Panc1 (cell line): ENCODE measurements at places on chromosomes 16 and 17.

DNA sequence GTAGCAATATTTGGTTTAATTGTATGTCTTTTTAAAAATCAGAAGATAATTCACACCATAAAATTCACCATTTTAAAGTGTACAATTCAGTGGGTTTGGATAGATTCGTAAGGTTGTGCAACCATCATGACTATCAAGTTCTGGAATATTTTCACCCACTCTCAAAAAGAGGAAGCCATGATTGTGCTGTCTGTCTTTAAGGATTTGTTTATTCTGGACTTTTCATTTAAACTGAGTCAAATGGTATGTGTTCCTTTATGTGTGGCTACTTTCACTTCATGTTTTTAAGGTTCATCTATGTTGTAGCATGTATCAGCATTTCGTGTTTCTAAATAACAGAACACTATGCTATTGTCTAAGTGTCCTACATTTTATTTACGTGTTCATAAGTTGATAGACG lies 68.1 kb upstream of the CPHXL start:
- no peaks in the 10 kb centered on the region for H3K27me3 ChIP-seq
- DNase-seq = no peak
- H3K36me3 ChIP-seq = no peaks in the 10 kb centered on the region

DNA sequence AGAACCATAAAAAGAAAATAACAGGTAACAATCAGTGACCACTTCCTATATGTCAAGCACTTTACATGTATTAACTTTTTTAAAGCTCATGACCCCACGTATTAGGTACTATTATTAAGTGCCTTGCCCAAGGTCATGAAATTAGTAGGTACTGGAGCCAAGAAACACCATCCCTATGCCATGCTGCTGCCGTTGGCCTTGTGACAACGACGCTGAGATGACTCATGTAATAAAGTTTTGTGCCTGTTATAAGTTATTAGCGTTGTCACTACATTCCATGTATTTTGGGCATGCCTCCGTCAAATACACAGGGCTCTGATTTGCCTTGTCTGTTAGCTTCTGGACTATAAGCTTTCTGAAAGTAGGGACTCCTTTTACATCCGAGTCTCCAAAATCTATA lies 1.4 kb downstream of the BBS2 start:
- H3K36me3 ChIP-seq = no peaks in the 10 kb centered on the region; the same call in 1 of the 2 replicates
- H3K4me1 ChIP-seq = peaks cover 33% of the 10 kb centered on the region
- DNase-seq = peak; percentile 18
- H3K4me3 ChIP-seq = no peak overlapping the region
- H3K27me3 ChIP-seq = no peaks in the 10 kb centered on the region

- no peaks in the 10 kb centered on the region for H3K27me3 ChIP-seq
- DNase-seq = no peak
- no peak overlapping the region for H3K4me3 ChIP-seq
- H3K4me1 ChIP-seq = no peaks in the 10 kb centered on the region
- no peak overlapping the region for H3K27ac ChIP-seq
Measured at GRCh38 chr16:52312716-52313115, 234.2 kb downstream of the TOX3 start.

- H3K36me3 ChIP-seq = no peaks in the 10 kb centered on the region; the same call in 1 of the 2 replicates
- peaks cover 34% of the 10 kb centered on the region for H3K4me1 ChIP-seq
- DNase-seq = no peak
- H3K27me3 ChIP-seq = no peaks in the 10 kb centered on the region
- H3K27ac ChIP-seq = no peak overlapping the region
- no peak overlapping the region for H3K4me3 ChIP-seq
Measured at GRCh38 chr17:41968676-41969075, 2.1 kb downstream of the CNP start.

GRCh38 chr17:63840591-63841349 lies 1.7 kb downstream of the SMARCD2 start:
- peak overlapping the region; percentile 78 for H3K4me3 ChIP-seq
- H3K27ac ChIP-seq = peak overlapping the region; percentile 72
- no peak for DNase-seq
- no peaks in the 10 kb centered on the region for H3K27me3 ChIP-seq
- H3K36me3 ChIP-seq = peaks cover 6% of the 10 kb centered on the region; the same call in 1 of the 2 replicates
- H3K4me1 ChIP-seq = peaks cover 31% of the 10 kb centered on the region

GRCh38 chr16:4900750-4901149 lies 36.2 kb downstream of the PPL start:
- H3K4me1 ChIP-seq = no peaks in the 10 kb centered on the region
- no peak overlapping the region for H3K27ac ChIP-seq
- H3K36me3 ChIP-seq = peaks cover 2% of the 10 kb centered on the region; the same call in 1 of the 2 replicates
- no peak for DNase-seq

- H3K4me1 ChIP-seq = peaks cover 5% of the 10 kb centered on the region; the same call in 1 of the 2 replicates
- H3K4me3 ChIP-seq = no peak overlapping the region
- H3K36me3 ChIP-seq = no peaks in the 10 kb centered on the region
- DNase-seq = no peak
Measured at GRCh38 chr17:65723431-65724151, 162.1 kb upstream of the AXIN2 start.

GRCh38 chr16:27289669-27290068 lies 21.1 kb upstream of the NSMCE1 start:
- no peak overlapping the region for H3K4me3 ChIP-seq
- no peak overlapping the region for H3K27ac ChIP-seq
- DNase-seq = no peak
- H3K4me1 ChIP-seq = no peaks in the 10 kb centered on the region
- no peaks in the 10 kb centered on the region for H3K27me3 ChIP-seq

DNA sequence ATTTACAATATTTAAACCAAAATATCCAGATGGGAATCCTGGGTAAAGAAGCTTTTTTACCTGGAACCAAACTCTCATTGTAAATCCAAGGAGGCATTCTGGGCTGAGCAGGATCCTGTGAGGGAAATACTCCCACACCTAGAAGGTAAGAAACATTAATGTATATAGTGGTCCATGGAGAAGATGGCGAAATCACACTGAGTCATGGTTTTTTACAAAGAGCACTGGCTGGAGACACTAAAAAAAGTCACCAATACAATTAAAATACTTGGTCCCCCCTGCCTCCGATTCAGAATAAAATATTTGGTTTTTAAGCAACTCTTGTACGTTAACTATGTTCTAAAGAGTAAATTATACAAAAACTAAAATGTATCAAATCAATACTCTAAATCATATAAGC lies 32.9 kb downstream of the SYNRG start:
- DNase-seq = no peak
- no peaks in the 10 kb centered on the region for H3K36me3 ChIP-seq
- H3K27ac ChIP-seq = no peak overlapping the region
- H3K27me3 ChIP-seq = no peaks in the 10 kb centered on the region
- H3K4me1 ChIP-seq = no peaks in the 10 kb centered on the region
- no peak overlapping the region for H3K4me3 ChIP-seq

- no peaks in the 10 kb centered on the region for H3K27me3 ChIP-seq
Measured at GRCh38 chr17:35051183-35051578, 12.3 kb downstream of the RFFL start.

DNA sequence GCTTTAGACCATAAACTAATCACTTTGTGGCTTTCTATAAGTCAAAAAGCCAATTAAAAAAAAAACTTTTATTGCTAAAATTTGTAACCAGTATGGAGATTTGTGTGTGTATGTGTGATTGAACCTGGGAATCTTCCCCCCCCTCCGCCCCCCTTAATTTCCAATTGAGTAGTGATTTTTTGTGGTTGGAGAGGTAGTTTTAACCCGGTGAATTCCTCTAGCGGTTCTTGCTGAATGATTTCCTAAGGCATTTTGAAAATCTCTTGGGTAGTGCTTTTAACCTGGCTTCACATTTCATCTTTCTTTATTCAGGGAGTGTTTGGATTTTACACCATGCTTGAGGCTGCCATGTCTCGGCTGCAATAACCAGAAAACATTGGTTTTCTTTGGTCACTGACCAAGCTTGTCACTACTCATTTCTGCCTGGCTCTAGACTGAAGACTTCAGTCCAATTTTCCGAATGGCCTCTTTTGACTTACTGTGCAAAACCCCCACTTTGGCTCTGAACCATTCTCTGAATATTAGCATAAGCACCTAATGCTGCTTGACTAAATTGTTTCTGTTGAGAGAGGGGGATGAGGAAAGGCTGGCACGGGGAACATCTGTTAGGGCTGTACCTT lies 35.6 kb downstream of the PRKCA start:
- no peaks in the 10 kb centered on the region for H3K27me3 ChIP-seq
- H3K4me3 ChIP-seq = no peak overlapping the region
- H3K36me3 ChIP-seq = no peaks in the 10 kb centered on the region
- no peak overlapping the region; the same call in 1 of the 2 replicates for H3K27ac ChIP-seq
- DNase-seq = no peak

- no peak overlapping the region for H3K4me3 ChIP-seq
- H3K27me3 ChIP-seq = no peaks in the 10 kb centered on the region
- DNase-seq = no peak
- no peaks in the 10 kb centered on the region for H3K36me3 ChIP-seq
- H3K4me1 ChIP-seq = no peaks in the 10 kb centered on the region
Measured at GRCh38 chr17:65850486-65850885, 289.0 kb upstream of the AXIN2 start.
